ENCODE measurements at places on chromosomes 16 and 17.

DNA sequence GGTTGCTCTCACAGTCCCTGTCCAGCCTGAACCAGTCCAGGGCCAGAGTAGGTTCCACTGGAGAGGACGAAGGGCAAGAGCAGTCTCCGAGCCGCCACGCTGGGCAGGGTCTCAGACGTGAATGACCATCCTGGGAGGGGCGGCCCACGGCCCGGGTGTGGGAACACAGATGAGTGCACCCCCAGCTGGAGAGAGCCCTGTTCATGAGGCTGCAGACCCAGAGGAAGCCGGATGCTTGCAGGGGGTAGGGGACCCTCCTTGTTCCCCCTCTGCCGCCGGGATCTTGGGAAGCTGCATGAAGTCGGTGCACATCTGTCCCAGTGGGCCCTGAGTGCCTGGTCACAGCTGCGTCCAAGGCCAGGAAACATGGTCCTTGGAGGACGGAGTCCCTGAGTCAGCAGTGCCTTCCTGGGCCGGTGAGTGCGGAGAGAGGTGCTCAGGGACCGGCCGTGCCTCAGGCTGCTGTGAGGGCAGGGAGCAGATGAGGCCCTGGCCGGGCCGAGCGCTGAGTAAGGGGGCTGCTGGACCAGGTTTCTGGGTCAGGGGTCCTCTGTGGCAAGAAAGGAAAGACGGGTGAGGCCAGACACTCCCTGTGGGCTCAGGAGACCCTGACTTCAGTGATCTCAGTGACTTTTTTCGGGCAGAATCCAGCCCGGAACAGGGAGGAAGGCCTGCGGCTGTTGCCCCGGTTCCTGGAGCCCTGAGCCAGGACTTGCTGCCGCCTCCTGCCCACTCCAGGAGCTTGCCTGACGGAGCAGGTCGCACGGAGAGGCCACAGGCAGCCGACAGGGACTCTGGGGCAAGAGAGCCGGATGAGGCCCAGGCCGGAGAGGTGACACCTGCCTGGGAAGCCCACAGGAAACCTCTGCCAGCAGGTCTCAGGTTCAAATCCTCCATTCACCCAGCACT is 45.8 kb downstream of the ACTG1 start:
- DNase-seq, result no peak

DNA sequence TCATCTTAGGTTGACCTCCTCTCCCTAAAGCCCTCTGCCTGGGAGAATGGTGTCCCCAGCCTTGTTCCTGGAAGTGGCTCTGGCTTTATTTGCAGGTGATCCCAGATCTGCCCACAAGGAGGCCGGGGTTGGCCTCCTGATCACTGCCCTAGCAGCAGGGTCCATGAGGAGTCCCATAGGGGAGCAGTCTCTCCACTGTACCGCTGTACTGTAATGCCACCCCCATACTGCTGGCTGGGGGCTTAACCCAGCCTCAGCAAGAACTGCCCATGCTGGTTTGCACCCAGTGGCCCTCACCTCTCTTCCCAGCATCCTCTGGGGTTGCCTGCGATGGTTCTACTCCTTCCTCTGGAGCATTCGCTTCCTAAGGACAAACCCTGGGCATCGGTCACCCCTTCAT is 39.1 kb downstream of the PSME3IP1 start:
- peak; percentile 41 for DNase-seq

DNA sequence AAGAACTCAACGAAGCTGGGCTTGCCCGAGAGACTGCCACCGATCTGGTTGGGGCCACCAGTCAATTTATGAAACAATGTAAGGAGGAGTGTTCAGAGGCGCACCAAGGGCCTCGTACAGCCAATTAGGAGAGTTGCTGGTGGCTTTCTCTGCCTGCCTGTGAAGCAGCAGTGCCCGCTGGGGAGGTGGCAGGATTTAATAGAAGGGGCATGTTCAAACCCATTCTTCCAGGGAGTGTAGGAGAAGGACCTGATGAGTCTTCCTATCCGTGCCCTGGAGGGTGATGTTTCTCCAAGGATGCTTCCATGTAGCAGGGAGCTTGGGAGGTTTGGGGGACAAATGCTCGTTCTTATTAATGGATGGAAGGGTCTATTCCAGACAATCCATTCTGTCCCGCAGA is 178.4 kb downstream of the CCDC182 start:
- DNase-seq, result no peak

DNA sequence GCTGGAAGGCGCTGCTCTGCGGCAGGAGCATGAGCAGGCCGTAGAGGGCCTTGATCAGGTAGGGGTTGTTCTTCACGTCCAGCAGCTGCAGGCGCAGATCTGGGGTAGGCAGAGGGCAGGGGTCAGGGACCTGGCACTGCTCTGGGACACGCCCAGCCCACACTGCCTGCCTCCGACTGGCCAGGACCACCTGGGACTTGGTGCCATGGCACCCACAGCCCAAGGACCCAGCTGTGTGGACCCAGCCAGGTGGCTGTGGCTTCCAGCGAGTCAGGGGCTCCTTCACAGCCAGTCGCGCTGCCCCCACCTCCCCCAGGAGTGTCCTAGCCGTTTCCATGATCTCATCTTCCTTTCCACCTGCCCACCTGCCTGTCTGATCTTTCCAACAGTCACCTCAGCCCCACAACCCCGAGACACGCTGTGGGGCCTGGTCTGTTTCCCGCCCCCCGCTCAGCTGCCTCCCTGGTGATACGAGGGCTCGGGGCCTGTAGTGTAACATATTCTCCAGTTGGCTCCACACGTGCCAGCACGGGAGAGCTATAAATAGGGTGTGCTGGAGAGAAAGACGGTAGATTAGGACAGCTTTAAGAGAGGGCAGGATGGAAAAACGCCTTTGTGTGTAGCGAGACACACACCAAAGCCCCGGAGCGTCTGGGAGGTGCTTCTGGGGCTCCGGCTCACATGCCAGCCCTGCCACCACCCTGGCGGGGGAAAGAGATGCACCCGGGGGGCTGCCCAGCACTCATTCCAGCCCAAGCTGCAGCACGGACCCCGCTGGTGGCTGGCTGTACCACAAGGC is 7.2 kb upstream of the MTSS2 start:
- DNase-seq, result no peak

DNA sequence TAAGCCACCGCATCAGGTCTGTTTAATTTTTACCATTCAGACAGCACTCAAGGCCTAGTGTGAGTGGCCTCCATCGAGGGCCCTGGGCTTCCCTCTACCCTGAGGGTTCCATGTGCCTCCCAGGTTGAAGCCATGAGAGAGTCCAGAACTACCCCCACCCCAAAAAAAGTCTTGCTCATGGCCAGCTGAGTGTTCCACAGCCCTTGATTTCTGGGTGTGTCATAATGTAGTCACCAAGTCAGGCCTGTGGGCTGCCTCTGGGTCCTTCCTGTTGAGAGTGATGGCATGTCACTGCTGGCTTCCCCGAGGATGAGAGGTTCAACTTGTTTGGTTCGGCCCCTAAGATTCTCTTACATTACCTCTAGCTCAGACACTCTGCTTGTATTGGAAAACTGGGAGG is 100.6 kb downstream of the PITPNC1 start:
- no peak for DNase-seq

GRCh38 chr16:25235991-25236390 is 19.2 kb downstream of the AQP8 start:
- DNase-seq, result no peak

DNA sequence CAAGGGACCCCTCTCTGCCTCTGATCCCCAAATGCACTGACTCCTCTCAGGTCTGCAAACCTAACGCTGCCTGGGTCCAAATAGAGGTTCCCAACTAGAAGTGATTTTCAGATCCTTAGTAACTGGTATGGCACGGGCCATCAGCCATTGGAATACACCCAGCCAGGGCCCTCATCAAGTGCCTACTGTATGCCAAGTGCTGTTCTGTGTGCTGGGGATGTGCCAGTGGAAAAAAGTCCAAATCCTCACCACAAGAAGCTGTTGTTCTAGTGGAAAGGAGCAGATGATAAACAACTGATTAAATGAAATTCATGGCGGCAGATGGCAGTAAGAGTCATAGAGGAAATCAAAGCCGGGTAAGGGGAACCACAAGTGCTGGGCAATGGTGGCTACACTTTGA is 57.2 kb upstream of the MED9 start:
- no peak for DNase-seq

DNA sequence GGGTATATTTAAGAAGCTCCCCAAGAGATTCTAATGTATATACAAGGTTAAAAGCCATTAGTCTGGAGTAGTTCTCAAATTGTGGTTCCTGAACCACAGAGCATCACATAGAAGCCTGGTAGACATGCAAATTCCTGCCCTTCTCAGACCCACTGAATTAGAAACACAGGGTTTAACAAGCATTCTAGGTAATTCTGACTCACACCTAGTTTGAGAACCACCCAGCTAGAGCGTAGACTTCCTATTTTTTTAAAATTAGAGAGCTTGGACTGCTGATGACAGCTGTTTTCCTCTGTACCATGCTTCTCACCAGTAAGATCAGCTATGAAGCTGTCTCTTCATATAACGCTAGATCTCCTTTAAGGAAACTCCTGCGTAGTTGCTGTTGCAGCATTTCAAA is 50.6 kb downstream of the HS3ST3B1 start:
- peak; percentile 6 for DNase-seq

- no peak for DNase-seq
Measured at GRCh38 chr17:36086791-36087190, 3.2 kb downstream of the CCL3 start.

DNA sequence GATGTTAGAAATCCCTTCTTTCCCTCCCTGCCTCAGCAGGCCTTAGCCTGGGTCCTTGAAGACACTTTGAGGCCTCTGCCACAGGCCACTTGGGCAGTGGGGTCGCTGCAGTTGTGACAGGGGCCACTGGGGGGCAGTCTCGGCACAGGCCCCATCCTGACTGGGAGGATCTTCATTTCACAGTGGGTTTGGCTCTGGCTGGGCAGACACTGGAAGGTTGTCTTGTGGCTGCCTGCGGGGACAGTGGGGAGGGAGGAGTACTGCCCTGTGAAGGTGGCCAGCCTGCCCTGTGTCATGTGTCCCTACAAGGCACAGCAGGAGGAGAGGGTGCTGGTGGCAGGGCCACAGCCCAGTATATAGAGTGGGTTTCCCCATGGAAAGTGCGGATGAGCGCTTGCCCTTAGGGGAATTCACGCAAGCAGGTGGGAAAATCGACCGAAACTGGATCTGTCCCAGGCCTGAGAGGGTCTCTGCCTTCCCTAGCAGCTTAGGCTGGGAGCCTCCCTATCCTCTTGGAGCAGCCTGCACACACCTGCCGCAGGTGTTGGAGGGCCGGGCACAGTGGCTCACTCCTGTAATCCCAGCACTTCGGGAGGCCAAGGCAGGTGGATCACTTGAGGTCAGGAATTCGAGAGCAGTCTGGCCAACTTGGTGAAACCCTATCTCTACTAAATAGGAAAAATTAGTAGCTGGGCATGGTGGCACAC is 28.8 kb downstream of the GINS2 start:
- DNase-seq, result peak; percentile 34

GRCh38 chr16:51002881-51003490 is 148.1 kb downstream of the SALL1 start:
- no peak for DNase-seq

DNA sequence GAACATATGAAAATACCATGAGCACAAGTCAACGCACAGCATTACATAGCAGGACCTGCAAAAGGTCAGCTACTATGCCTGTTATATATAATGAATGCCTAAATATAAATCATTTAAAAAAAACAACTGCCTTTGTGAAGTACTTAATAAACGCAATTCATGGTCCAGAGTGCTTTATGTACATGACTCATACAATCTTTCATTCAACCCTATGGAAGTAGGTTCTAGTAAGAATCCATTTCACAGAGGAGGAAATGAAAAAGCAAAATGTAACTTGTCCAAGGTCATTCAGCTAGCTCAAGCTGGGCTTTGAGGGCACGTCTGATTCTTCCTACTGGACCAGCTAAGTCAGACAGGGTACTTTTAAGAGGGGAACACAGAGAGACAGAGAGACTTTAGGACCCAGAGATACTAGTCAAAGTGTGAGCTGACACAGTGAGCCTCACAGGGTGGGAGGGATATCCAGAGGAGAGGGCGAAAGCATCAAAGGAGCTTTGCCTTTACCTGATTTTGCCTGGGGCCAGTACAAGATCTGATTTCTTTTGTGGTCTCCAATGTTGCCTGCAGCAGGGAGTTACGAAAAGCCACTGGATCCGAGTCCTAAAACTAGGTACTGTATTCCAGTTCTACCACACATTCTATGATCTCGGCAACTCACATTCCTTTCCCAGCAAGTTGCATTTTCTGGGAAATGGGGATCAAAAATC is 83.4 kb upstream of the ZFHX3 start:
- DNase-seq, result no peak

DNA sequence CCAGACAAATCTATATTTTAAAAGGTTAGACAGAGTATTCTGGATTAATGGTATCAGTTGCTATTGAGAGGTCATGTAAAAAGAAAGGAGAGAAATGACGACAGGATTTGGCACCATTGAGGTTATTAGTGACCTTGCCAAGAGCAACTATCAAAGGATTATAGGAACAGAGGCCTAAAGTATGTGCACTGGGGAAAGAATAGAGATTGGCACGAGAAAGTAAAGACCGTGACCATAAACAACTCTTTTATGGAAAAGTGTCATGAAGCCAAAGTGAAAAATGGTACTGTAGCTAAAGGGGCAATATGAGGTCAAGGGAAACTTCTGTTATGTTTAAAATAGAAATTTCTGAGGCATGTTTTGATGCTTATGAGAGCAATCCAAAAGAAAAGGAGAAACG is 115.2 kb upstream of the KIF2B start:
- DNase-seq, result no peak

- DNase-seq, result peak; percentile 89
Measured at GRCh38 chr17:38579934-38580333, 25.8 kb downstream of the SRCIN1 start.

DNA sequence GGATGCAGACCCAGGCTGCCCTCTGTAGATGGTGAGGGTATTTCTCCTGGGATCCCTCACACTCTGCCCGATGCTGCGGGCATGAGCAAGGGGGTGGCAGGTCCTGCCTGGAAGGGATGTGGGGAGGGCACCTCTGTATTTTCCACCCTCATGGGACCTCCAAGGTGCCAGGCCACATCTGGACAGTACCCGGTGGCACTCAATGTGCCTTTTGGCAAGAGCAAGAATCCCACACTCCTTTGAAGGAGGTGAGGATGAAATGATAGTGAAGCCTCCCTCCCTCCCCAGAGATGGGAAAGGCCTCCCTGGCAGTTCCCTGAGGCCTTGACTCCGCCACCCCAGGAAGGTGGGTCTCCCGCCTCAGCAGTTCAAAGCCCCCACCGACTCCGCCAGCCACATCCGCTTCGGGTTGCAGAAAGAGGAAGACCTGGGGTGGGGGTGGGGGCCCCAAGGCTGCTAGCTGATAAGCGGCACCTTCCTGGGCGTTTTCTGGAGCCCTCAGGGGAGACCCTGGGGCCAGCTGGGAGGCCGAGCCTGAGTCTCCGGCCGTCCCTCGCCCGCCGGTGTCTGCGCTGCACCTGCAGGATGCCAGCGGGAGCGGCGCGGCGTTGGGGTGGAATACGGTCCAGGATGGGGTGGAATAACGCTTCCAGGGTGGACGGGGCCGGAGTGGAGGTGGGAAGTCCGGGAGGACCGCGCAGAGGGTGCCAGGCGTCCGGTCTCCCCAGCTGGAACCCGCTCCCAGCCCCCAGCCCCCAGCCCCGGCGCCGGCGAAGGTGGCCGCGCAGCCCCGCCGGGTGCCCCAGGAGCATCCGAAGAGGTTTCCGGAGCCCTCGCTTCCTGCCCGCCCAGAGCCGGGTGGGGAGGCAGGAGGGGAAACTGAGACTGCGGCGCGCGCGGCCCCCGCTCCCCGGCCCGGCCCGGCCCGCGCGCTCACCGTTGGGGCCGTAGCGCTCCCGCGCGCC is 718 bp downstream of the ATP2A3 start:
- DNase-seq, result peak; percentile 56

GRCh38 chr17:57113656-57114055 is 28.6 kb downstream of the AKAP1 start:
- DNase-seq, result no peak

Measured in RPMI8226 (cell line).